ENCODE measurements at places on chromosomes 16 and 17.
A peak's percentile ranks its signal among the peaks of the same experiment; 100 is the strongest.

GRCh38 chr16:50681021-50681885 is at the start of gene SNX20:
SNX20 (minus strand) TSS chr16:50681312; CDS start chr16:50677526, 3,786 bp downstream.
- DNase-seq, result no peak

DNA sequence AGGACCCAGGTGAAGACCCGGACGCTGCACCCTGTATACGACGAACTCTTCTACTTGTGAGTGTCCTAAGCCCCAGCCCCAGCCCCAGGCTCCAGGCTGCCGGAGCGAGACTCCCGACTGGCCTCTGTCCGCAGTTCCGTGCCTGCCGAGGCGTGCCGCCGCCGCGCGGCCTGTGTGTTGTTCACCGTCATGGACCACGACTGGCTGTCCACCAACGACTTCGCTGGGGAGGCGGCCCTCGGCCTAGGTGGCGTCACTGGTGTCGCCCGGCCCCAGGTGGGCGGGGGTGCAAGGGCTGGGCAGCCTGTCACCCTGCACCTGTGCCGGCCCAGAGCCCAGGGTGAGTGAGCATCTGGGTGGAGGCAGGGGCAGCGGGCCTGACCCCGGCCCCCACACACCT is 3.7 kb downstream of the TSR3 start:
- no peak for DNase-seq

DNA sequence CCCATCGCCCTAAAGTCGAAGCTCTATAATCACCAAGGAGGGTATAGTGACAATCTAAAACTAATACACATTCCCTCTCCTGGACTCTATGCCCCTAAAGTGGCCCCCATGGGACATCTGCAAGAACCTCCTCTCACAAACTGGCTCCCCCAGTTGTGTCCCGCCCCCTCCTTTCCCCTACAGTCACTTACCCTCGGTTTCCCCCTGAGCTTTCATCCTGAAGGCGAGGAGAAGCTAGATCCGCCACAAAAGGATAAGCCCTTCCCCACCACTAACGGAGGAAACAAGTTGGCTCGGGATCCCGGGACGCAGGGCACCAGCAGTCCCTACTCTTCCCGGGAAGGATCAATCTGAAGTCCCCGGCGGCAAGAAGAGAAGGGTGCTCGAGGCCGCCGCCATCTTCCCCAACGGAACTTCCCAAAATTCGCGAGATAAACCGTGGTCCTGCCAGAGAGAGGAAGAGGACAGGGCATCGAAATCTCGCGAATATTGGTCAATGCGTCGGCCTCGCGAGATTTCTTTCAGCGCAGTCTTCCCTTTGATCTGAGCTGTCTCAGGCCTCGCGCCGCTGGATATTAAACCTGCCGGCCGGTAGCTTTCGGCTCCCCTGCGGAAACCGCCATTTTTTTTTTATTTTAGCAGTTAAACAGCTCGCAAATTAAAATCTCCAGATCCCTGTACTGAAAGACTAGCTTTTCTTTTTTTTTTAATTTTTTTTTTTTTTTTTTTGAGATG is at the start of gene MED1:
Gene MED1, minus strand, starts transcription at position 417 of the 735 bp plus-strand sequence. Its CDS starts 201 bp downstream, at position 216.
- peak; percentile 96 for DNase-seq

DNA sequence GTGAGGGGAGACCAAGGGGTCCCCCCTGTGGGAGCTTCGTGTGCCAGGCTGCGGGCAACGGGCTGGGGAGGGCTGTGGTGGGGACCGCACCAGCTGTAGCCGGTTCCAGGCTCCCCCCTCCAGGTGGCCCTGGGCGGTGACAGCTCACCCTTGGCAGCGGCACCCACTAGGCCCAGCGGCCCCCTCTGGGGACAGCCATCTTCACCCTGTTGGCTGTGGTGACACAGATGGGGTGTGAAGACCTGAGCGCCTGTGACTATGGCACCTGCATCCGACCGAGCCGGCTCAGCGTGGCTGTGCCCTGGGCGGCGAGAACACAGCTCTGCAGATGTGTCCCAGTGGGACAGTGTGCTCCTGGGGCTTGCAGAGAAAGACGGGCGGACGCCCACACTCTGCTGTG is 1.1 kb upstream of the C1QTNF8 start:
- DNase-seq, result no peak

- no peak for DNase-seq
Observed at GRCh38 chr17:77032929-77033328, 107.8 kb upstream of the SEC14L1 start.

- DNase-seq, result peak; percentile 77
Observed at GRCh38 chr17:7046127-7046724, 2.3 kb upstream of the SLC16A11 start.

DNA sequence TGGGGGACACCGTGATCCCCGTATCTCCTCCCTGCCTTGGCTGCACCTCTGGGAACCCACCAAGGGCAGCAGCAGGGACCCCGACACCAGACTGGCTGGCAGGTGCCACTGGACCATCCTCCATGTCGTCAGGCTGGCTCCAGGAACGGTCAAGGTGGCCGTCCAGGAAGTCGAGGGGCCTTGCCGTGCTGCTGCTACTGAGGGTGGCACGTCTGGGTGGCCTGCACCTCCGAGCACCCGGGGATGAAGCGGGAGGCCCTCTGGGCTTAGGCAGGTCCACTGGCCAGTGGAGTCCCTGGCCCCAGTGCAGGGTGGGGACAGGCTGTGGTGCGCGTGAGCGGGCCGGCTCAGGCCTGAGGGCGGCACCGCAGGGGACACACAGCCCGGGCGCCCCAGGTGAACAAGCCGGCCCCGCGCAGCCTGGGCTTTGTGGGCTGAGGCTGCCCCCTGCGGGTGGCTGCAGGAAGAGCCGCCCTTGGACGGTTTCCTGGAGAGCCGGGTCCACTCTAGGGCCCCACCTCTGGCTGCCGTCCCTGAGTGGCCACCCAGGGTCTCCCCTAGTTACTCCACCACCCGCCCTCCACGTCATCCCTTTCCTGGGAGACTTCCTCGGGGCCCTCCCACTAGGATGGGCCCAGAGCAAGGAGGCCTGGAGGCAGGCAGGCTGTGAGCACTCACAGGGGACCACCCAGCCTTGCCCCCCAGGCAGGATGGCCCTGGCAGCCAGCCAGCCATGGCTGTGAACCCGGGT is 42.8 kb upstream of the ZC3H18 start:
- DNase-seq, result no peak

GRCh38 chr17:57366177-57366557 is 109.8 kb downstream of the MSI2 start:
- DNase-seq, result peak; percentile 6

Measured in NCI-H526 treated with DMSO at 0.1 percent for 48 hours (cell line).